Purkinje cell (primary cell): ENCODE measurements at places on chromosomes 13 and 19. TPM values are rescaled to one million over a fixed set of nuclear protein-coding genes. Genes with fewer than 3 reads are reported as not detected.

Gene C2CD4C
- 0.08 TPM in 1 of 2 replicates, not detected in the other for polyA plus RNA-seq

Gene IFT88
- 17.6 and 23.3 TPM in 2 replicates for polyA plus RNA-seq

Gene EXOC3L2
- not detected in 2 replicates for polyA plus RNA-seq

Gene SLC8A2
- polyA plus RNA-seq = 0.24 and 3.9 TPM in 2 replicates

Gene ACP7
- not detected in 2 replicates for polyA plus RNA-seq

Gene C1QTNF9B
- 0.36 TPM in 1 of 2 replicates, not detected in the other for polyA plus RNA-seq

Gene FREM2
- polyA plus RNA-seq = 0.90 and 1.7 TPM in 2 replicates

Gene CRX
- polyA plus RNA-seq = not detected in 2 replicates

Gene TEKTIP1
- polyA plus RNA-seq = not detected in 2 replicates

Gene ZNF253
- polyA plus RNA-seq = 14.0 and 32.8 TPM in 2 replicates

Gene NXNL1
- not detected in 2 replicates for polyA plus RNA-seq

Gene APLP1
- 223 and 377 TPM in 2 replicates for polyA plus RNA-seq

Gene PEX11G
- 0.42 TPM in 1 of 2 replicates, not detected in the other for polyA plus RNA-seq

Gene KIR2DL1
- not detected in 2 replicates for polyA plus RNA-seq

Gene ATP4A
- polyA plus RNA-seq = not detected in 2 replicates

Gene ZNF230
- 3.3 and 4.5 TPM in 2 replicates for polyA plus RNA-seq

Gene CYP4F11
- 0.89 and 1.3 TPM in 2 replicates for polyA plus RNA-seq

Gene ANGPTL8
- polyA plus RNA-seq = not detected in 2 replicates

Gene PCDH20
- 8.3 TPM in 1 of 2 replicates, not detected in the other for polyA plus RNA-seq

Gene KCNJ14
- polyA plus RNA-seq = 0.43 TPM in 1 of 2 replicates, not detected in the other

Gene CEACAM1
- polyA plus RNA-seq = 0.32 TPM in 1 of 2 replicates, not detected in the other

Gene ZIC2
- polyA plus RNA-seq = 12.1 and 16.0 TPM in 2 replicates

Gene LMTK3
- 1.1 and 1.5 TPM in 2 replicates for polyA plus RNA-seq

Gene IL4I1
- not detected in 2 replicates for polyA plus RNA-seq

Gene CYP2A6
- not detected in 2 replicates for polyA plus RNA-seq

Gene IGFL1
- polyA plus RNA-seq = not detected in 2 replicates

Gene MTUS2
- 10.3 and 14.4 TPM in 2 replicates for polyA plus RNA-seq
